ENCODE measurements at places on chromosomes 3 and 15. TPM values are rescaled to one million over a fixed set of nuclear protein-coding genes. Genes with fewer than 3 reads are reported as not detected.

AGBL1 gene
- total RNA-seq = not detected

DNA sequence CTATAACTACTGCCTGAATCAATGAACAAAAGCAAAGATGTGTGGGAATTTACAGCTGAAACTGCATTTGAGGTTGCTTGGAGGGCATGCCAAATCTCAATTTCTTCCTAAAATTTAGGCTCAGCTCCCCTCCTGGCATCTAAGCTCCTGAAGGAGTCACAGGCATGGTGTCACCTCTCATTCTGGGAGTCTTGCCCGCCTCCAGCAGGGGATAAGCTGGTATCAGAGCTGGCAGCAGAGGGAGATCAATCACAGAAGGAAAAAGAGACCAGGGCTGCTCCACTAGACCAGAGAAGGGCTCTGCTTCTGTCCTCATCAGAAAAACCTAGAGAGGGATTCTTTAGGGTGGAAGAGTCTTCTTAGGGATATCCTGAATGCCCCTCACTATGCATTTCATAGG is 150.4 kb upstream of the SLC6A11 start:
- no peak for DNase-seq

KY gene
- total RNA-seq = 16.7 TPM

DNA sequence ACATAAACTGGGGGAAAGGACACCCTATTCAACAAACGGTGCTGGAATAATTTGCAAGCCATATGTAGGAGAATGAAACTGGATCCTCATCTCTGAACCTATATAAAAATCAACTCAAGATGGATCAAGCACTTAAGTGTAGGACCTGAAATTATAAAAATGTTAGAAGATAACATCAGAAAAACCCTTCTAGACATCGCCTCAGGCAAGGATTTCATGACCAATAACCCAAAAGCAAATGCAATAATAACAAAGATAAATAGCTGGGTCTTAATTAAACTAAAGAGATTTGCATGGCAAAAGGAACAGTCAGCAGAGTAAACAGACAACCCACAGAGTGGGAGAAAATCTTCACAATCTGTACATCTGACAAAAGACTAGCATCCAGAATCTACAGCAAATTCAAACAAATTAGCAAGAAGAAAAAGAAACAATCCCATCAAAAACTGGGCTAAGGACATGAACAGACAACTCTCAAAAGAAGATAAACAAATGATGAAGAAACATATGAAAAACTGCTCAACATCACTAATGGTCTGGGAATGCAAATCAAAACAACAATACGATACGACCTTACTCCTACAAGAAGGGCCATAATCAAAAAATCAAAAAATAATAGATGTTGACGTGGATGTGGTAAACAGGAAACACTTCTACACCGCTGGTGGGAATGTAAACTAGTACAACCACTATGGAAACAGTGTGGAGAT is 408.7 kb downstream of the CNTN6 start:
- DNase-seq = no peak

GRCh38 chr15:64847876-64848716 is 6.4 kb downstream of the PLEKHO2 start:
- DNase-seq = no peak

GRCh38 chr15:72271221-72271620 is 1.1 kb downstream of the PARP6 start:
- no peak for DNase-seq

DNA sequence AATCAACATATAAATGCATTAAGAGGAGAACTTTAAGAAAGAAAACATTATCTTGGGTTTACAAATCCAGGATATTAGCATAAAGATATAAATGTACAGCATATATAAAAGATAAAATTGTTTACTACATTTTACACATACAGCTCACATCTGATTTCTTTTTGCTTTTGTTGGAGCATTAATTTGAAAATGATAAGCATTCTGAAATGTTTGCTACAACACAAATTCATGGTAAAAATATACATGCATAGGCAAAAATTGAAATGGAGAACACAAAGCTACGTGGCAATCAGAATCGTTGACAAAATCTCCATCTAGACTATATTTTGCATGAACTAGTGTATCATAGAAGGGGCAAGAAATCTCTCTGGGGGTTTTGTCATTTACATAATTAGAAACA is 159.1 kb downstream of the TIGIT start:
- DNase-seq = no peak

DNA sequence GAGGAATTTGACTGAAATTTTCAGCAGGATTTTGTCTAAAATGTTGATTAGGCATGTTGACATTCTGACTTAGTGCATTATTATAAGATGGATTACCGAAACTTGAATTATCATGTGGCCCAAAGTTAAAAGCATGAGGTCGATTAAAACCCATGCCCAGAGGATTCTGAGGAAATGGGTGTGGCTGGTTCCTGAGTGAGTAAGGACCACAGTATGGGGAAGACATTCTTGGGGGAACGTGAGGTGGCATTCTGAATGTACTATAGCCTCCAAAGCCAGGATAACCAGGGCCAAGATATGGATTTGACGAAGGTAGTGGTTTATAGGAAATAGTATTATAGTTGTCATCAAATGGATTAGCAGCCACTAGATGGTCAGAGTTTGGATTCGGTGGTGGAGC is 38.7 kb upstream of the DNAAF4 start:
- DNase-seq = no peak

- DNase-seq = no peak
Observed at GRCh38 chr15:52790941-52791751, 1.0 kb upstream of the ONECUT1 start.

MAP1A gene
- total RNA-seq = 21.4 TPM

GRCh38 chr3:34619990-34620389 is 821.6 kb downstream of the PDCD6IP start:
- DNase-seq = no peak

NOX5 gene
- not detected for total RNA-seq

- DNase-seq = no peak
Observed at GRCh38 chr15:89112341-89112971, 24.2 kb downstream of the ABHD2 start.

- DNase-seq = no peak
Observed at GRCh38 chr3:114394551-114394950, 100.7 kb downstream of the TIGIT start.

GRCh38 chr3:61524933-61525332 is 36.4 kb upstream of the PTPRG start:
- no peak for DNase-seq

DNA sequence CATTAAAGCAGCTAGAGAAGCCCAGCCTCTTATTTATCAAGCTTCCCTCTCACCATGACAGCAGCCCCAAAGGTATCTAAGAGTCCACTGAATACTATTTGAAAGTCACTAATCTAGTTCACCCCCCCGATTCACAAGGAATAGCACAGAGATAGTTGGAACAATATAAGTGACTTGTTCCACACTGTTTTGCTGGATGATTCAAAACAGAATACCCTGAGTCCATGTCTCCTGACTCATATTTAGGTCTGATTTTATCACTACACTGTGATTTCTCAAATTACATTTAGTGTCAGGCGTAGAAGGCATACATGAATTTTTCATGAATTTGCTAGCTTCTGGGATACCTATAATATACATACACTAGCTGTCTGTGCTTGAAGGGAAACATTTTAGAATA is 18.7 kb upstream of the EOGT start:
- DNase-seq = no peak

- no peak for DNase-seq
Observed at GRCh38 chr3:149720918-149721317, 31.4 kb downstream of the COMMD2 start.

DNA sequence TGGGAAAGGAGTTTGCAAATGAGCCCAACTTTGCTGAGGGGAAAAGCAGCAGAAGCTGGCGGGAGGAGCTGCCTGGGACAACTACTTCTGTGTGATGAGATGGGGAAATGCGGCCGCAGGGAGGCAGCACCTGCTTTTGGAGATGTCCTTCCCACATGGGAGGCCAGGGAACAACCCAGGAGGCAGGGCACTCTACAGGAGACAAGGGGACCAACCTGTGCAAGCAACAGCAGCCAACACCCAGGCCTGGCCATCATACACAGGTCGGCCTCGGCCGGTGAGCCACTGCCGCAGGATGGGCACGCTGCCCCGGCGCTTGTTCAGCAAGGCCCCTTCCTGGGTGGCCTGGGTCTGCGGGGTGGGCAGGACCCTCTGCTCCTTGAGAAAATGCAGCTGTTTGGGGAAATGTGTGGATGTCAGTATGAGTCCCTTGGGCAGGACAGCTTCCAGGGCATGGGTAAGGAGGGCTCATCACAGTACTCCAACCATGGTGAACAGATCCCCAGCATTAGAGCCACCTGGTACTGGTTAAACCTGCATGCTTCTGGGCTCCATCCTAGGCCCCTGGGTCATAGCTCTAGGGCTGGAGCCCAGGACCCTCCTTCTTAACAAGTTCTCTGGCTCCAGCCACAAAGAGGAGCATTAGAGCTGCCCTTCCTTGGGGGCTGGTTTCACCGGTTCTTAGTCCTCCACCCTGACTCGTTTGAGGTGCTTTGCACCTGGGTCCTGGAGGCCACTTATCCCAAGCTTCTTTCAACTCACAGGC is 11.6 kb downstream of the EPB42 start:
- no peak for DNase-seq

GRCh38 chr15:81291916-81292522 is 31.9 kb downstream of the STARD5 start:
- DNase-seq = no peak

LEKR1 gene
- 0.78 TPM for total RNA-seq

ITGA11 gene
- 32.6 TPM for total RNA-seq

PLSCR5 gene
- not detected for total RNA-seq

- DNase-seq = peak; percentile 22
Observed at GRCh38 chr15:25182736-25183445, 228.1 kb downstream of the SNRPN start.

DNA sequence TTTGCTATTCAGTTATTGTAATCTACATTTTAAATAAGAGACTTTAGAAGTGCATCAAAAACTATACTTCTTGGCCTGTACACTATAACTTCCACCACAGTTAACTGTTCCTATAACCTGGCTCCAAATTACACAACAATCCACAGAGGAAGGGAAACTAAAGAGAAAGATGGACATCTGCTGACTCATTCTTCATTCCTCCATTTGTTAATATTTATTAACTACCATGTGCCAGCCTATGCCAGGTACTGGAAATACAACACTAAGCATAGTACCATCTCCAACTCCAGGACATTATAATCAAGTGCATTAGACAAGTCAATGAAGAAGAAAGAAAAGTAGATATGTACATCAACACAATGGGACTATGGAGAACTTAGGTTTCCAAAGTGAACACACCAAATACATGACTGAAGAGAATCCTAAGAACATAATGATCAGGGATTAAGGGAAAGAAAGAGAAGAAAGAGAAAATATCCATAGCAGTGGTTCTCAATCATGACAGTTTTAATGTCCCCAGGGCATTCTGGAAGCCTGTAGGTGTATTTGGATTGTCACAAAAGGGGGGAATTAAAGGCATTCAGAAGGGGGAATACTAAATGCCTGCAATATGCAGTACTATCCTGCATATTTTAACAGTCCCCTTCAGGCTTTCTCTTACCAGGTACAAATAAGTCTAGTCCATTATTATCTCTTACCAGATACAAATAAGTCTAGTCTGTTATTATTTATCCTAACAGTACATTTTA is 8.9 kb downstream of the ICE2 start:
- no peak for DNase-seq

DNA sequence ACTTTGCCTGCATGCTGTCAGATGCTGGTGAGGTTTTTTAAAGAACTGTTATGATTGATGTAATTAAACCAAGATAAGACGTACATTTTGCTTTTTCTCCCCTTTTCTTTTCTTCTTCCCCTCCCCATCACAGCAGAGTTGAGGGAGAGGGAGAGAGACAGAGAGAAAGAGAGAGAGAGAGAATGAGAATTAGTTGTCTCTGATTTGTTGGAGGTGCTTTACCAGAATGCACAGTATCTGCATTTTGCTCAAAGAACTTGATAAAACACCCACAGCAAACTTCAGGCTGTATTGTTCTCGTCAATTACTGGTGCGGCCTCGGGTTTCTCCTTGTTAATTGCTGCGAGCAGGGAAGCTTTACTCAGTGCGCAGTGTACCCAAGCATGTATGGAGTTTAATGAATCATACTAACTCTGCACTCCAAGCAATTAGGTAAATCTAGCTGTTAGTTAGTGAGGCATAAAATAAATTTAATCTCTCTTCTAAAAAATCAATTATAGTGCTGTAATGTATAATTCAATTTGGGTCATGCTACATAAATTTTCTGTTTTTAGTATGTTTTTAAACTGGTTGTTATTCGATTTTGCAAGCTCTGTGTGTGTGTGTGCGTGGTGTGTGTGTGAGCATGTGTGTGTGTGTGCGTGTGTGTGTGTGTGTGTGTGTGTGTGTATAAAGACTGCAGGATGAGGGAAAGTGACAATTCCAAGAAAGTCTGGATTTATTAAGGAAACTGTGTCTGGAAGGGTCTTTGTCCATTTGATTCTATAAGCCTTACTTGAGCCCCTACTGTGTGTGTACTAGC is 273.4 kb downstream of the TLE3 start:
- DNase-seq = no peak

SPTSSB gene
- 0.57 TPM for total RNA-seq

DNA sequence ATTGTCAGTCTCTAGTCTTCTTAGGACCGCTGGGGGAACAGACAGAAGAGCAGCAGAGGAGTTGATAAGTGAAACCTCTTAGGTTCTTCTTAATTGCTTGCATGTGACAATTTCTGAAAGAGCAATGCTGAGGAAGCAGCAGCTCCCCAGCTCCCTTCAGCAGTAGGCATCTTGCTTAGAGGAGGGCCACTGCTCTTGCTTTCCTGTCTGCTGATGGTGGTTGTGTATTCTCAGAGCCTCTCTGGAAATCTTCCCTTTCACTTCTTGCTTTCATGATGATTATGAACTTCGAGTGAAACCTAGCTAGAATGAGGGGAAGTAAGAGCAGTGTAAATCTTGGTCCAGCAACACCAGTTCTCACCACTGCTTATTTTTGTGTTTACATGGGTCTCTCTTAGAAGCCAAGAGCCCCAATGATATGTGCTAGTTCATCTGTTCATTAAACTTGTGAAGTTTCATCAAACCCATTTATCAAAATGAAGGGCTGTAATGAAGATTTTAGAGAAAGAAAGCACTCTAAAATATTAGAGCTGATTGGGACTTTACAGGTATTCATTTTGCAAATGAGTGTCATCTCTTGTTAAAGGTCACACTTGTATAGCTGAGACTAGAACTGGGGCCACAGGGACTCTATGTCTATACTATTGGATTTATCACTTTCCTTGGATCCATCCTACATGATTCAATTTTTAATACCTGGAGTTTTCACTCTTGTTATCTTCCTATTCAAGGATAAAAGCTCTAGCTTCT is 246.7 kb downstream of the LPP start:
- no peak for DNase-seq

- no peak for DNase-seq
Observed at GRCh38 chr15:62845241-62846126, 197.1 kb upstream of the TPM1 start.

- DNase-seq = no peak
Observed at GRCh38 chr15:53108319-53108718, 318.2 kb upstream of the ONECUT1 start.

STAC gene
- total RNA-seq = 0.35 TPM

DUOXA2 gene
- not detected for total RNA-seq

PRTG gene
- total RNA-seq = 0.43 TPM

GRCh38 chr15:25950014-25950413 is 86.9 kb upstream of the ATP10A start:
- no peak for DNase-seq

CFAP91 gene
- total RNA-seq = 0.70 TPM

GRCh38 chr15:92617549-92618520 is 37.7 kb downstream of the FAM174B start:
- DNase-seq = no peak

MST1R gene
- 1.2 TPM for total RNA-seq

GP9 gene
- not detected for total RNA-seq
